ENCODE measurements at places on chromosomes 5 and 9. TPM values are rescaled to one million over a fixed set of nuclear protein-coding genes. Genes with fewer than 3 reads are reported as not detected.

GRCh38 chr5:23446424-23446823 lies 61.0 kb upstream of the PRDM9 start:
- DNase-seq, result peak; percentile 19

- DNase-seq, result no peak
Measured at GRCh38 chr9:13100914-13101572, 178.4 kb downstream of the MPDZ start.

GRCh38 chr5:67031692-67032091 lies 164.9 kb downstream of the CD180 start:
- DNase-seq, result peak; percentile 41

DNA sequence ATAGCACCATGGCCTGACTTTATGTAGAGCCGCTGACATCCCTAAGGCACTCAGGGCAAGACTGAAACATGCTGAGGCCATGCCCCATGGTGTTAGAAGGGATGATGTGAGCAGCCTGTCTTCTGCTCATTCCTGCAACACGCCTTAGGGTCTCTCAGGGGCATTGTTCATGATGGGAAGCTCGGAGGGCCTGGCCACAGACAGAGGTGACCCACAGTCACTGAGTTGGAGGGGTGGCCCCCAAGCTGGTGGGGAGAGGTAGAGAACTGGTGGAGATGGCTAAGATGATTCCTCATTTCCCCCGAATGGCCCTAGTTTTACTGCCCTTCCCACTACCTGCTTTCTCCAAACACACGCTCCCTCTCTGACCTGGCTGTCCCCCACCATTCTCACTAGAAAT lies 135.2 kb downstream of the BARX1 start:
- no peak for DNase-seq

GRCh38 chr5:129563585-129563984 lies 103.5 kb downstream of the ADAMTS19 start:
- DNase-seq, result no peak

Gene TXNDC8
- not detected for total RNA-seq

- no peak for DNase-seq
Measured at GRCh38 chr5:157540124-157540523, 35.5 kb downstream of the ADAM19 start.

Data from GM23248 (cell line).